NCI-H146 (cell line): ENCODE measurements at places on chromosomes 11 and 22.

DNA sequence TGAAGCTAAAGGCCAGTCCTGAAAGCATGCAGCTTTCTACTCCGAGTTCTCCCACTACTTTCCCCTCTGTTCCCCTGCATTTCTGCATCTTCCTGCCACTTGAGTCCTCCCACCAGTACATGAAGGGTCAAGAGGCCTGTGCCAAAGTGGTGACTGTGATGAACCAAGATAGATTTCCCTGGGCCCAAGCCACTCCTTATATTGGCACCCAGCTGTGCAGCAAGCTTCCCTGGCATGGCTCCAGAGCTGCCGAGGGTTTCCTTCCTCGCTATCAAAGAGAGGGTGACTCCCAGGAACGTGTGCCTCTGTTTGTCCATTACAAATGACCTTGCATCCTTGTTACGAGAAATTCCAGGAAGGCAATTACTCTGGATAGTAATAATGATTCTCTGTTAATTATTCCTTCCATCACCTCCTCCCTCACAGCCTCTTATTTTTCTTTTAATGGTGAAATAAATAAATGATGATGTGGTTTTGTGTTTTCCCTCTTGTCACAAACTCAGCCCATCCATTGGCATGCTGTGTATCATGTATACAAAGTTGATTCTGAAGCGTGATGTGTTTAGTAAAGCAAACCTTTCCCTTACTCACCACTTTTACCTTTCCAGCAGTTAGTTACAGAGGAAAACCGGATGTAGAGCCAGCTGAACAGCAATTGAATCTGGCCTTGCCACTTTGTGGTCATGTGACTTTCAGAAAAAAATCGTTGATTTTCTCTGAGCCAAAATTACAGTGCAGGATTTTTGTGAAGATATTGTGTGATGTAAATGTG is 8.3 kb downstream of the SRSF8 start:
- DNase-seq = no peak

DNA sequence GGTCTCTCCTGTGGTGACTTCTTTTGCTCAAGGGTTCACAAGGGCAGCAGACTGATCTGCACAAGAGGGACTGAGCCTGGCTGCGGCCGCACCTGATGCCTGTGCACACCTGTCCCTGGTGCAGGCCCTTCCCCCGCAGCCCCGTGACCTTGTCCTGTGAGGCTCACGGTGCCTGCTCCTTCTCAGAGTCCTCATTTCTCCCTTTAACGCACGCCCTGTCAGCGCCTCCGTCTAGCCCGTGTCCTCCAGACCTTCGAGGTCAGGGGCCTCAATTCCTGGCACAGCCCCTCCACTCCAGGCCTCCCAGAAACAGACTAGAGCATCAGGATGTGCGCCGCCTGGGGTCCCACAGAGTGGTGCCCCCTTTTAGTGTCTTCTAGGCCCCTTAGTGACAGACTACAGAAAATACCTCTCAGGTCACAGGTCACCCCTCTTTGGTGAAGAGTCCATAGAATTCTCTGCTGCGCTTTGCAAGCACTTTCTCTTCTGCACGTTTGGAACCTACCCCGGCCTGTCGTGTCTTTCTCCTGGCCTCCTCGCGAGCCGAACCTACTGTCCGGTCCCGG is 1.0 kb upstream of the DRD4 start:
- DNase-seq = no peak

DNA sequence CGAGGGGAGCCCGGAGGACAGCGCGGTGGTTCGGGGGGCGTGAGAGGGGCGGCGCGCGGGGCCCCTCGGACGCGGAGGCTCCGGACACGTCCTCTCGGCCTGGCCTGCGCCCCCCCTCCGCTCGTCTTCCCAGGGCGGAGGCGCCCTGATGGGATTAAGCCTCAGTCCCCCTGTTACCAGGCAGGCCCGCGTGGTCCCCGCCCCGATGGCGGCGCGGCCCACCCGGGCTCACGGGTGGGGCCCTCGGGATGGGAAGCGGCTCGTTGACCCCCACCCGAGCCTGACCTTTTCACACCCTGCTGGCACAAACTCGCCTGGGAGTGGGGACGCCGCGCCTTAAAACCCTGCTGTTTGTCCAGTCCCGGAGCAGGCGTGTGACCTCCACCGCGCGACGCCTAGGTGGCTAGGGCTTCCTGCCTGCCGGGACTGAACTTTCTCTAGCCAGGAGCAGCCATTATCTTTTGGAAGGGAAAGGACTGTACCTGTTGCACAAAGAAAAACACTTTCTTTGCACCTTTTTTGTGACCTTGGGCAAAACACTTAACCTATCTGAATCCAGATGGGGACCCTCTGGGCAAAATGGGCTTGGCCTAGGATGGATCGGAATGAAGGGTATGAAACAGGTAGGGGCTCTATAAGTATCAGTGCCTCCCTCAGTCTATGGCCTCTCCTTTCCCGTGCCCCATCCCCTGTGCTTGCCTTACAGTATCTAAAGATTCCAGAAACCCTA is 1.0 kb downstream of the KIAA1671 start:
- DNase-seq = peak; percentile 22

- DNase-seq = no peak
These were observed 263.3 kb downstream of the LARGE1 start for GRCh38 chr22:33656808-33657628.

- DNase-seq = no peak
These were observed 7.0 kb downstream of the PITPNB start for GRCh38 chr22:27912101-27912500.

- no peak for DNase-seq
These were observed at the start of gene CSF2RB for GRCh38 chr22:36913427-36914389. CSF2RB (plus strand) TSS chr22:36913628; CDS start chr22:36922208, 8,580 bp downstream.

DNA sequence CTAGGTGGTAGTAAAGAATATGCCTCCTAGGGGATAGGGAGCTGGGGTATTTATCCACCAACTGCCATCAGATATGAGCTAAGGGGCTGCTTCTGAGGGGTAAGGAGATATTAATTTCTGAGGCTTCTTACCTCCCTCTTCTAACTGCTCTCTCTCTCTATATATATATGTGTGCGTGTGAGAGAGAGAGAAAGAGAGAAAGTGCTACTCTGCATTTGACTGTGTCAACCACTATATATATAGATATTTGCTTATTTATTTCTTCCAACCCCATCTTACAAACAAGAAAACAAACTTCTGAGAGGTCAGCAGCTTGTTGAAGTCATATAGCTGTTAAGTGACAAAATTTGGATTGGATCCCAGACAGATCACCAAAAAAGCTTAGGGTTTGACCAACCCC is 5.9 kb upstream of the HEPACAM start:
- DNase-seq = no peak
